ENCODE measurements at places on chromosomes 12 and 14.

DNA sequence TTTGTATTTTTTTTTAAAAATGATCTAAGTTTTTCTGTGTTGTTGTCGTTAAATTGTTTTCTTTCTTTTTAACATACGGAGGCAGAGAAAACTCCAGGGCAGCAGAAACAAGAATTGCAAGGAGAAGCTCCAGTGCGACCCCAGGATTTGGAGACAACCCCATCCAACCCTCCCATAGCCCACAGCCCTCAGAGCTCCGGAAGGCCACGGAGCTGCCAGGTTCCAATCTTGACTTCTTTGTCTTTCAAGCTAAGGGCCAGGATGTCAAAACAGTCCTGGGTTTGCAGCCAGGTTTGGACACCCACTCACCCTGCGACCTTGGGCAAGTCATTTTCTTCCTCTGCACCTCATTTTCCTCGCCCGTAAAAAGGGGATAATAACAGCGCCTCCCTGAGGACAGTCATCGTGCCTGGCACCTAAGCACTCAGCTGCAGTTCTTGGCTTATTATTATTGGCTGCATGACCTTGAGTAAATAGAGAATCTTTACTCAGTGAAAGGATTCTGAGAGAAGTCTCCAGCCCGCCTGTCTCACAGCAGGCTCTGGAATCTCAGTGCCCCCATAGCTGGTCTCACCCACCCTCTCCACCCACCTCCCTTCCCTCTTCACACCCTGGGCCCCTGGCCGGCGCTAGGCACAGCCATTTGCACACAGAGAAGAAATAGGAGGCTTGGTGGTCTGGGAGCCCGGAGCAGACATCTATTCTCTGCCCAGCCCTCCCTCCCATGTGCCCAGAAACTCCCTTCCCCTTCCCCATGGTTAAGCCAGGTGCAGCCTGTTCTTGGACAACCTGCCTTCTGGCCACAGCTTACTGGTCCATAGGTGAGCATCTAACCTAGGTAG, 79.4 kb upstream of the BCL11B start:
- DNase-seq: no peak

DNA sequence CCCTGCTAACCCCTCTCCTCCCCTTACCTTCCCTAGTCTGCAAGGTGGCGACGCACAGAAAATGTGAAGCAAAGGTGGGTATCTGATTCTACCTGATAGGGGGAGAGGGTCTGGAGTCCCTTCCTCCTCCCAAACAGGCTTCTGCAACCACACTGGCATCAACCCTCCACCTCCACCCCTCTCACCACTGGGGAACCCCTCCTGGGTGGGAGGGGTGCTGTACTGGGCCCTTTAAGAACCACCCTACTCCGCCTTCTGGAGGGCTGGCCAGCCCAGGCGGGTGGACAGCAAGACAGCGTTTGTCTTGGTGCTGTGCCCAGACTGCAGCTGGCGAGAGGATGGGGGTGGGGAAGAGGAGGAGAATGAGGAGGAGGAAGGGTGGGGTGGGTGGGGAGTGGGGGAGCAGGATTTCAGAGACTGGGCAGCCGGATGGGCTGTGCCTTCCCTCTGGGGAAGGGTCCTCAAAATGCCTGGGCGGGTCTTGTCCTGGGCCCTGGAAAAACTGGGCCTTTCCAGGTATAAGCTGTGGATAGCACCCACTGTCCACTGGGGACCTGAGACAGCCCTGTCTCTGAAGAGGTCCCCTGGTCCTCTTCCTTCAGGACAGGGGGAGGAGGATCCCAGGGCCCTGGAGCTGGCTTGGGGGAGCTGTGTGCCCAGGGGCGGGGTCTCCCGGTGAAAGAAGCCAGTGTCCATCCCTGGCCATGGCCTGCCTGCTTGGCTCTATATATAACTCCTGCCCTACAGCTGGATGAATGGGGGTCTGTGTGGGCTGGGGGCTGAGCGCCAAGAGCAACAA, 2.8 kb downstream of the TNS2 start:
- no peak for DNase-seq

DNA sequence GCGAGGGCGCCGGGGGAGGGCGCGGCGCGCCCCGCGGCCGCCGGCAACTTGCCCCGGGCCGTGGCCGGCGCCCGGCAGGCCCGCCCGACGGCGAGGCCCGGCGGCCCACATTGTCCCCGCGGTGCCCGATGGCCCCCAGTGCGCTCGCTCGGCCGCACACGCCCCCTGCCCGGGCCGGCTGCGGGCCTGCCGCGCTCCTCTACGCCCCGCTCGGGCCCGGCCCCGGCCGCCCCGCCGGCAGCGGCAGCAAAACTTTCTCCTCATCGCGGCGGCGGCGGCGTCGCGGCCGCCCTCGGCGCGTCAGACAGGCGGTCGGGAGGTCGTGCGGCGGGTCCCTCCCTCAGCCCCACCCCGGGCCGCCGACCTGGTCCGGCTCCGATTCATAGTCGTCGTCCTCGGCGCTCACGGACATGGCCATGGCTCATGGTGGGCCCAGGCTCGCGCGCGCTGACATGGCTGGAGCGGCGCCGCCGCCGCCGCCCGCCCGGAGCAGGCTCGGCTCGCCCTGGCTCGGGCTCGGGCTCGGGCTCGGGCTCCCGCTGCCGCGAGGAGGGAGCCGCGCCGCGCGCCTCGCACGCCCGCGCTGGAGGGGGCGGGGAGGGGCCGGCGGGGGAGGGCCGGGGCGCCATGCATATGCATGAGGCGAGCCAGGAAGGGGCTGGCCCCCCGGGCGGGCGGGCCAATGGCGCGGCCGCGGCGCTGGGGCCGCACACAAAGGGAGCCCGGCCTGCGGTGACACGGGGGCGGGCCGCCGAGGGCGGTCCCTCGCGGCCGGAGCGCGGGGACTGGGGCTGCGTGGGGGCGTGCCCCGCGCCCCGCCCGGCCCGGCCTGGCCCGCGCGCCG, 67.1 kb downstream of the RNF34 start:
- DNase-seq: peak; percentile 94

- no peak for DNase-seq
Measured at GRCh38 chr12:56377310-56377988, 14.8 kb upstream of the APOF start.

DNA sequence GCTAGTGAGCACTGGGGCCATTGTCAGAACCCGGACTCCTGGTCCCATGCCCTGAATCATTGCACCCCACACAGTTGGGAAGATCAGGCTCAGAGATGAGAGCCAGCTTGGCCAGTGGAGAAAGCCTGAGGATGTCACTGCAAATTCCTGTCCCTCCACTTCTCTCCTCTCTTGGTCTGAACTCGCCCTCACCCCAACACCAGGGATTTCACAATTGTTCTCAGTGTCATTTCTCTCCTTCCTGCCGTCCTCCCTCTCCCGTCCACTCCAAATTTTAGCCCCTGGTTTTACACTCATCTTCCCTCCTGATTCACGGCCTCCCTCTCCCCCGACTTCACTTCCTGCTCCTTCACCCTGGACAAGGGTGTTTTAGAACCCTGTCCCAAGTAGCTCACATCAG, 11.1 kb downstream of the KRT75 start:
- no peak for DNase-seq
